GM04504 (cell line): ENCODE measurements at places on chromosomes 1 and 21.

GRCh38 chr1:91736715-91737615 is 149.0 kb downstream of the TGFBR3 start:
- DNase-seq, result peak; percentile 87

DNA sequence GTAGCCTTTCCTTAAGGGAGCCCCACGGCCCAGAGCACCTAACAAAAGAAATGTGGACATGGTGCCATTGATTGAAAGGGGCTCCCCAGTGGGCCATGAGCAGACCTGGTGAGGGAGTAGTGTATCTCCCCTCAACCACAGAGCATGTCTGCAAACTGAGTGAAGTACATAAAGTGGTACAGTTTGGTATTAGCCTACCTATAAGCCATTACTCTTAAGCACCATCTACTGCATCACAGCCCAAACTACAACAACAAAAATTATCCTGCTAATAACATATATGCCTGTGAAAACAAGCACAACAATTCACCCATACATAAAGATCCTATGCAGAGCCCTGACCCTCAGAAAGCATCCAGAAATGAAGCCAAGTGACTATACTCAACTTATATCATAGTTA is 407.8 kb downstream of the PTPRC start:
- DNase-seq, result no peak

- no peak for DNase-seq
Observed at GRCh38 chr1:158798531-158798930, 17.5 kb upstream of the OR6N2 start.

DNA sequence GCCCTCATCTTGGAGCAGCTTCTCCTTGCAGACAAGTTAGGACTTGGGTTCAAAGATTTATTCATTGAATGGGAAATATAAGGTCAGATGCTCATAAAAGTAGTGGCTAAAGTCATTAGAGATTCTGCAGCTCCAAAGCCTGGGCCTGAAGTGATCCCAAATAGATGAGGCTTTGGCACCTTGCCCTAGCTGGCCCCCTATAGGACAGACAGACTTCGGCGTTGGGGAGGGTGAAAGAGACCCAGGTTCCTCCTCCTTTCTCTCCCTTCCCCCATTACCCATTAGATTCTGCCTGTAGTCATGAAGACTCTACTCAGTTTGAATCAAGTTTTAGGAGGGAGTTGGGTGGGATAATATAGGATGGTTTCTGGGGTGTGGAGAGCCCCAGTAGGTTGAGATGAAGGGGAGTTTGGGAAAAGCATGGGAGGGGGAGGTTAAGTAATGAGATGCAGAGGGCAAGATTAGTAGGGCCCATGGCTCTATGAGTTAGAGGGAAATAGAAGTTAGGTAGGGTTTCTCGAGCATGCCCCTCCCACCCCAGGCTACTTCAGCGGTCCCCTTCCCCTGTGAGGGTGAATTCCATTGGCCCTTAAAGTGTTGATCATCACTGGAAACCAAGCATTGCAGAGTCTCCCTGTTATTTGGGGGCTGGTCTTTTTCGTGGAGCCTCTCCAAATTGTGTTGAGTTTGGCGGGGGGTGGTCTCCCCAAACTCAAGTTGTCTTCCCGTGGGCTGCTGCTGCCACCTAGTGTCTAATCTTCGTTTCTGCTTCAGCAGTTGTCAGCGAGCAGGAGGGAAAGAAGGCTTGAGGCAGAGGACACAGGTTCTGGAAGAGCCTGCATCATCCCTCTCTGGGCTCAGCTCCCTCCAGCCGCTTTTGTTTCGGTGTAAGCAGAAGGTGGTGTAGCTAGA is 2.1 kb upstream of the AHDC1 start:
- DNase-seq, result no peak

GRCh38 chr1:89548122-89548857 is 23.7 kb downstream of the LRRC8B start:
- DNase-seq, result no peak

DNA sequence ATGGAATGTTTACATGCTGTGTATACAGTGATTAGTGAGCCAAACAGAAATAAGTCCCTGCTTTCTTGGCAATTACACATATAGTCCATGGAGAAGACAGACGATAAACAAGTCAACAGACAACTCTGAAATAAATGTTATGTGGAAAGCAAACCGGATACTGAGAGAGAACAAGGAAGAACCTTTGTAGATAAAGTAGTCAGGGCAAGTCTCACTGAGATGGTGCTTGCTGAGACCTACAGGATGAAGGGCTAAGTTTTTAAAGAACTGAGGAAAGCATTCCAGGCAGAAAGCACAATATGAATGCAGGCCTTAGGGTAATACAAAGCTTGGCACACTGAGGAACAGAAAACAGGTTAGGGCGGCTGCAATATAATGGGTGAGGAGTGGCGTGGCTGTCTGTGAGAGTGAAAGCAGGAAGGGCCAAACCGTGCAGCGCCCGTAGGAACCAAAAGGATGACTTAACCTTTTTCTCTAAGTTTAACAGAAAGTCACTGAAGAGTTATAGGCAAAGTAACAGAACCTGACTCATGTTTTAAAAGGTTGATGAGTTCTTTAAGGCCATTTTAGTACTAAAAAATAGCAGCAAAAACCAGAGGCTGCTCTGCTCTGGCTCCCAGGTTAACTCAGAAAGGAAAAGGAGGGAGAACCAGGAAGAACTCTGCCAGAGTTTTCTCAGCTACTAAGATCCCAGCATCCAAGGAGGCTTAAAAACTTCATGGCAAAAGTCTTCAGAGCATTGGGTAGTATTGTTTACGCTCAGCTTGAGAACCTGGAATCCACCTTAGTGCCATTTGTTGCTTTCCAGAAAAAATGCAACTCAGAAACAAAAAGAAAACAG is 8.7 kb upstream of the TTF2 start:
- DNase-seq, result no peak

GRCh38 chr1:246020211-246020954 is 486.7 kb downstream of the SMYD3 start:
- no peak for DNase-seq

DNA sequence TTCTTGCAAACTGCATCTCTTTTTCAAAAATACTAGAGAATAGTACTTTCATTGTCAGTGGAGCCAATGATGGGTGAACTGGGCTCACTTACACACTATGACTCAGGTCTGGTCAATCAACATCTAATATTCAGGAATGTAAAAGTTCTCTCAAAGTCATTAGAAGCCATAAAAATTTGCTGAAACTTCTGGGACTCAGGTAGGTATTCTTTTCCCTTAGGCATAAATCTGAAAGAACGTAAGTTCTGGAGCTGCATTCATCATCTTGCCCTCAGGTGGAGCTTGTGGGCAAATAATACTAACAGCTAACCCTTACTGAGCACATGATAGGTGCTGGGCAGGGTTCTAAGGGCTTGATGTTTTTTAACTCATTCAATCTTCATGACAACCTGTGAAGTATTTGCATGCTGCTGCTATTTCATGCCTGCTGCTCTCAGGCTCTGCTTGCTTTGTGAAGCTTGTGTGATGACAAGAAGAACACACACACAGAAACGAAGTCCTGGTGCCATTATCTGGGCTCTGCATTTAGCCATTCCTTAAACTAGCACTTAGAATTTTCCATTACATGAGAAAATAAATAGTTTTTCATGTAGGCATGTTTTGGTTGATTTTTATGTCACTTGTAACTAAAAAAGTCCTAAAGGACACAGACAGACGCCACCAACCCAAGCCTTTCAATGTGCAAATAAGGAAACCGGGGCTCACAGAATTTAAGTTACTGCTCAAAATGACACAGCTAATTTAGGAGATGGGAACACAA is 394.2 kb upstream of the LYPLAL1 start:
- no peak for DNase-seq

- peak; percentile 74 for DNase-seq
Observed at GRCh38 chr1:184483101-184483683, 96.4 kb downstream of the C1orf21 start.

DNA sequence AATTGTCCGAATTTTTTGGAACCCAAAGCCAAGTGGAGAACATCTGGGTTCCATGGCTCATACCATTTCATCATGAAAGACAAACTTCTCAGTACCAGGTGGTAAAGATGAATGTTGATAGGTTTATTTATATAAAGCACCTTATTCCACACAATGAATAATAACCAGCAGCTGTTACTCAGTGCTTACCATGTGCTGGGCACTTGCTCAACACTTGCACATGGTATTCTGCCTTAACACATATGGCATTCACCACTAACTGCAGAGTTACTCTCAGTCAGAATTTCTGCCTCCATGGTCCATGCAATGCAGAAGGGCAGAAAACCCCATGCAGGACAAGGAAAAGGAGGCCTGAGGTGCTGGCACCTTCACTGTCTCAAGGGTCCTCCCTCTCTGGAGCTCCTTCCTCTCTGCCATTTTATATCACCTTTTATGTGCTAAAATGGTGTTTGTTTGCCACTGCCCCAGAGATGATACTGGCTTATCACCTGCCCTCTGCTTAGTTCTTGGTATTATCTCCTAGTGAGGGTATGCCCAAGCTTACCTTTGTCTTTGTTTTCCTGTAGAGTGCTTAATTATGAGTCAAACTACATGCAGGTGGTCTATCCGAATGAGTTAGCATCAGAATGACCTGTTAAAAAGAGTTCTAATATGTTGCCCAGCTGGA is 76.7 kb upstream of the ZNF326 start:
- DNase-seq, result no peak

DNA sequence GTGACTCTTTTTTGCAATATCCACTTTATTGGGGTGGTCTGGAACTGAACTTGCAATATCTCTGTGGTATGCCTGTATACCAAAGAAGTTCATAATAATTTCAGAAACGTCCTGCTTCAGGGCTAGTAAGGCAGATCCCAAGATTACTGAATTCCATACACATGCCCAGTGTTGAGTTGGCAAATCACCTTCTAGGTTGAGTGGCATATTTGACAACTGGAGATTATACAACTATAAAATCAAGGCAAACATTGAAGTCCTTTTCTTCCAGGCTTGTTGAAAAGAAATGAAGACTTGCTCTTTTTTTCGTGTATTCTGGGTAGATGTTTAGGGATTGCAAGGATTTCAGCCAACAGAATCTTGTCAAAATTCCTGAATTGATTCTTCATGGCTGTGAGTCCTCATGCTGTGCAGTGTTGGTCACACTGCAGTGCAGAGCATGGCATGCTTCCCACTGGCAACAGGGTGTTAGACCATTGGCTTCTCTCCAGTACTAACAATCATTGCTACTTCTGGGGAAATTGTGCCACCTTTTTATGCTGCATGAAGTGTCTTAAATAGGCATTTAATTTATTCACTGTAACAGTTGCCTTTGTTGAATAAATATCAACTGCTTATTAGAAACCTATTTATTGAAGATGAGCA is 367.1 kb upstream of the ADGRL4 start:
- no peak for DNase-seq

DNA sequence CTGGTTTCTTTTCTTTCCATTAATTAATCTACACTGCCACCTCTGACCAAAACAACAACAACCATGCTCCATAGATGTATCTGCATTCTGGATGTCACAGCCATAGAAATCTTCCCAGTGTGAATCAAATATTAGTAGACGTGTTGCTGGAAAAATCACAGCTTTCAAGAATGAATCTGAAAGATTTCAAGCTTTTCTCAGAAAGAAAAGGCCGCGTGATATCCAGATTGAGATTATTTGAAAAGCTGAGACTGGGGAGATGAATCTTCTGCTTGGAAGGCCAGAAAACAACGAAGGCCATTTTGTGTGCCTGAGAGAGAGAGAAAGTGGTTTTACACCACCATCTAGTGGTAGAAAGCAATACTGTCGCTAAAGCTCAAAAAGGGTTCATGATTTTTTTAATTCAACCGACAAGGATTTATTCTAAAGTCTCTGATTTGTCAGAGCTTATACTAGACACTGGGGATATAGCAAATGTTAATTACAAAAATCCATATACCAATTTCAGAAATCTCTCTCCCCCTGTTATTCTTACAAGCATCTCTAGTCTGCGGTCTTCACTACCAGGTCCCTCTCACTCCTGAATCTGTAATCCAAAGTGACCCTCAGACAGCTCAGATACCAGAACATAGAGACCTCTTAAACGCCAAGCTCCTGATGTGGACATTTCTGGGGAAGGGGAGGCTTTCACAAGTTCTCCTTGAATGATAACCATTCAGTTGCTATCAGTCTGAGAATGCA is 87.5 kb upstream of the SGIP1 start:
- peak; percentile 48 for DNase-seq

DNA sequence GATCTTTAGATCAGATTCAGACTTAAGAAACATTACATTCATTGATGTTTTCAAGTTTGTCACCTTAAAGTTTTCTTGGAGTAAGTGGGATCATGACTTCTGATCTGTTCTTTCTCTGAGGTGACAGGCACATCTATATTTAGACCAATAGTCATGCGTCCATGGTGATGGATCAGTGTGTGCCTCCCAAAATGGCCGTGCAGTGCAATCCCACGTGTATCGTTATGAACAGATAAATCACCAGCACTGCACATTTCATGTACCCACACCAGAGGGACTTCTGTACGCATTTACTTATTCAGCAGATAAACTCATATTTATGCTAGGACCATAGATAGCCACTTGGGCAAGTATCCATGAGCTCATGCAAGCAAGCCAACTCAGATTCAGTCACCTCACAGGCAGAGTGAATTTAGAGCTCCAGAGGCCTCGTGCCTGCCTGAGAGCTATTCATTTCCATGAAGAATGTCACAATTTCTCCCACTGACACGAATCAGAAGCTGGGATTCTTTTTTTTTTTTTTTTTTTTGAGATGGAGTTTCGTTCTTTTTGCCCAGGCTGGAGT is 13.9 kb upstream of the WDR26 start:
- DNase-seq, result no peak

GRCh38 chr1:84853741-84854721 is 39.0 kb downstream of the LPAR3 start:
- DNase-seq, result peak; percentile 50

GRCh38 chr1:181044449-181044966 is 10.7 kb downstream of the MR1 start:
- no peak for DNase-seq

DNA sequence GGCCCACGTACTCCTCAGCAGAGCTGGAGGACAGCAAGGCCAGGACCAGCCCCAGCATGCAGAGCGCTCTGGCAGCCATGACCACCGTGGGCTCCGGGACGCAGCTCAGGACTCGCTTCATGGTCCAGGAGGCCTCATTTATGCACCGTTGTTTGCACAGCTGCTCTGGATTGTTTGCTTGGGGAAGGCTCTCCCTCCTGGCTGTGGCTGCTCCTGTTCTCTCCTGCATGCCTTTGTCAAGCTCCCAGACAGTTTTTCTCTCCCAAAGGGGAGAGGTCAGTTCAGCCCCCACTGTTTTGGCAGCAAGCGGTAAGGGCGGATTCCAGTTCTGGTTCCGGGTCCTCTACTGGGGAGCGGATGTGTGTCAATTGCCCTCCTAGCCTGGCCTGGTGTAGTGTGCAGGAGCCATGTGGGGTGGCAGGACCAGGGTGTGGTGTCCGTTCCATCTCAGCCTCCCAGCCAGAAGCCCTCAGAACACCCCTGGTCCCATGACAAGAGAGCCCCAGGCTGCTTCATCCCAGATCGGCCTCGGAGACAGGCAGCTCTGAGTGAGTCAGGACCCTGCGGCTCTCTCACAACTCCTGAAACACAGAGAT is at the start of gene TFF3:
TFF3 (minus strand) TSS at position 114 of the 596 bp plus-strand sequence; CDS start at position 79, 35 bp downstream.
- DNase-seq, result no peak

GRCh38 chr1:114609826-114610225 is 28.4 kb upstream of the BCAS2 start:
- DNase-seq, result no peak

DNA sequence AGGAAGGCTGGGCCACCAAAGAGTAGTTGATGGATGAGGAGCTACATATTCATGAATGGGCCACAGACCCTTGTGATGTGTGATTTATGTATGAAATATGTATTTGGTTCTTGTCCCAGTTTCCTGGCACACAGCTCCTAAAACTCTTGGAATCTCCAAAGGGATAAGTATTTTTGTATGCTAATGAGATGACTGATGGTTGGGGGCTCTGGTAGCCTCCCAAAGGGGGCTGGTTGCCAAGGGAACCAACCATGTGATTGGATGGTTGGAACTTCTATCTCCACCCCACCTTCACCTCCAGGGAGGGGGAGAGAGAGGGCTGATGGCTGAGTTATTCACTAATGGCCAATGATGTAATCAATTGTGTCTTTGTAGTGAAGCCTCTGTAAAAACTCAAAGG is 77.1 kb downstream of the ZNF281 start:
- no peak for DNase-seq
